ENCODE measurements at places on chromosomes 11 and 22.

DNA sequence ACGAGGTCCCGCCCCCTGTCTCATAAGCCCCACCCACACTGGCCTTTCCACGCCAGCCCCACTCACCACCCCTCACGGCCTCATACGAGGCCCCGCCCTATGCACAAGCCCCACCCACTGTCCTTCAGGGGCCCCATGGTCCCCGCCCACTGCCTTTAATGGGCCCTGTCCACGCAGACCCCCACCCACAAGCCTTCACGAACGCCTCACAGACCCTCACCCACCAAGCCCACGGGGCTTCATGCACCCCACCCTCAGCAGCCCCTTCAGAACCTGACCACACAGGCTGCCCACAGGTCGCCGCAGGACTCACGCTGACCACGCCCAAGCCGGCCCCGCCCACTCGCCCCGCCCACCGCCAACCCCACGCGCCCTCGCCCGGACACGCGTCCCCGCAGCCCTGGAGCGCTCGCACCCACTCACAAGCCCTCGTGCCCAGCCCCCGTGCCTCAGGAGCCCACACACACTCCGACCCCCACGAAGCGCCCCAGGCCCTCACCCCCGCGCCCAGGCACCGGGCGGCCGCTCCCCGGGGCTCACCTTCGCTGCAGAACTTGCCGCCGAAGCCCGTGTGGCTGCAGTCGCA is 10.5 kb downstream of the NRXN2 start:
- no peak for DNase-seq

- no peak for DNase-seq
Measured at GRCh38 chr22:44379817-44380755, 67.3 kb upstream of the SHISAL1 start.

GRCh38 chr22:41406410-41406809 is 24.7 kb downstream of the TEF start:
- DNase-seq = no peak

- no peak for DNase-seq
Measured at GRCh38 chr11:62560566-62561103, 13.1 kb downstream of the EEF1G start.

GRCh38 chr11:110712659-110713448 is 617 bp upstream of the ARHGAP20 start:
- DNase-seq = peak; percentile 63

DNA sequence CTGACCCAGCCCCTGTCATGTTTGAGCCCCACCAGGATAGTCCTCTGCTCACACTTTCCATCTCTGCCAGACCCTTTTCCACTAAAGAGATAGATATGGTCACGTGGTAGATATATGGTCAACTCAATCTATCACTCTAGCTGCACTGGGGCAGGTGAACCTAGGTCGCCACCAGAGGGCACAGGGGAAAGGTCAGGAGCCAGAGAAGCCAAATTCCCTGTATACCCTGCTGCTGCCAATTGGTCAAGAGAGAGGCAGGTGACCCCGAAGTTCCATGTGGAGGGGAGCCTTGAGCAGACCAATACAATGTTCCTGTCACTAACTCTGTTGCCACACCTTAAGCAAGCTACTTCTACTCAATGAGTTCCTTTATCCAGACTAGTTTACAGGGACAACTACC is 101.1 kb upstream of the GALNT18 start:
- no peak for DNase-seq

DNA sequence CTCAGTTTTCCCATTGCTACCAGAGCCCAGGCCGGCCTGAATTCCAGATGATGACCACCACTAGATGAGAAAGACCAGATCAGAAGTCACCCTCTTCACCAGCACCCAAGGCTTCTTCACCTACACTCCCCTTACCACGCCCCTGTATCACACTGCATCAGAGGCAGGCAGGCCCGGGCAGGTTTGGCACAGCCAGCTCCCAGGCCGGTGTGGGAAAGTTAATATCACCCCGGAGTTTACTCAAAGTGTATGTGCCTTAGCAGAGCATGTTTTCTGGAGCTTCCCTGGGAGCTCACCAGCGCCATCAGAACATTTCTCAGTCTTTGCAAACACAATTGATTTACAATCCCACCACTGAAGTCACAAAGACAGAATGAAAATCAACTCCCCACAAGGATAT is 47.5 kb upstream of the POU2AF1 start:
- DNase-seq = no peak

- DNase-seq = no peak
Measured at GRCh38 chr11:110986016-110986415, 259.5 kb upstream of the POU2AF2 start.

- DNase-seq = no peak
Measured at GRCh38 chr11:934527-934926, 8.9 kb downstream of the AP2A2 start.

GRCh38 chr11:60570970-60571369 is 55.8 kb downstream of the MS4A13 start:
- DNase-seq = no peak

DNA sequence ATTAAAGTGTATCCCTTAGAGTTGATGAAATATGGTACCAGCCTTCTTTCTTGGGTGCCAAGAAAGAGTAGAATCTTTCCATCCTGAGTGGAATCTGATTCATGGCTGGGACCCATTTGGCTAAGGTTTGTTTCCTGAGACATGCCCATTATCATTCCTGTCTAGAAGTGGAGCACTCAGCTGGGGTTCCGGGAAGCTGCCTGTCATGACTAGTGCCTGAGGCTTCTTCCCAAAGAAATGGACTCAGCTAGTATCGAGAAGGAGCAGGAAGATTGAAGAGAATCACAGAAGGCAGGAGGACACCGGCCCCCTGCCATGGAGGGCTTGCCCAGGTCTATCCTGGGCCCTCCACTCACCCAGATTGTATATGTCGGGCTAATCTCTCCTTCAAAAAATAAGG is 57.6 kb downstream of the KREMEN1 start:
- no peak for DNase-seq

DNA sequence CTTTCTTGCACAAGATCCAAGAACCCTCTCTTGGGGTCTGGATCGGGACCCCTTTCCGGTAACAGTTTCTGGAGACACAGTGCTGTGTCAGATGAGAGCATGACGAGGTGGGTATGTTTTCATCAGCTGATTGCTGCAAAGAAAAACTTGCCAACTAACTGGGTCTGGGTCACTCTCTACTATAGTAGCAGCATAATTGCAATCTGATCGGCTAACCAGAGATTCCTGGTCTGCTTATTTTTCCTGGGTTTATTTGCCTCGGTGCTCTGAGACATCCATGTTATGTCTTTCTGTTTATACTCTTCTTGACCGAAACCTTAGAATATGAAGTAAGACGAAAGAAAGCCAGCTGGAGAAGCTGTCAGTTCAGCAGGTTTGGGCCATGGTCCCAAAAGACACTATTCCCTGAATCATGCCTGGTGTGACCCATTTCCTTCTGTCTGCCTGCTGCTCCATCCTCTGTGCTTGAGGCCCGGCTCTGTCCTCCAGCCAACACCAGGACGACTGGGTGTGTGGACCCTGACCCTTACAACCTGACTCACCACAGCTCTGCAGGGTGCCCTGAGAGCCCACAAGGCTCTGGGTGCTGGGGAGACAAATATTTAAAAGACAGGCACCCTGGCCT is 24.1 kb upstream of the CLMP start:
- DNase-seq = no peak

GRCh38 chr22:30025221-30025620 is 55.0 kb upstream of the HORMAD2 start:
- DNase-seq = no peak

DNA sequence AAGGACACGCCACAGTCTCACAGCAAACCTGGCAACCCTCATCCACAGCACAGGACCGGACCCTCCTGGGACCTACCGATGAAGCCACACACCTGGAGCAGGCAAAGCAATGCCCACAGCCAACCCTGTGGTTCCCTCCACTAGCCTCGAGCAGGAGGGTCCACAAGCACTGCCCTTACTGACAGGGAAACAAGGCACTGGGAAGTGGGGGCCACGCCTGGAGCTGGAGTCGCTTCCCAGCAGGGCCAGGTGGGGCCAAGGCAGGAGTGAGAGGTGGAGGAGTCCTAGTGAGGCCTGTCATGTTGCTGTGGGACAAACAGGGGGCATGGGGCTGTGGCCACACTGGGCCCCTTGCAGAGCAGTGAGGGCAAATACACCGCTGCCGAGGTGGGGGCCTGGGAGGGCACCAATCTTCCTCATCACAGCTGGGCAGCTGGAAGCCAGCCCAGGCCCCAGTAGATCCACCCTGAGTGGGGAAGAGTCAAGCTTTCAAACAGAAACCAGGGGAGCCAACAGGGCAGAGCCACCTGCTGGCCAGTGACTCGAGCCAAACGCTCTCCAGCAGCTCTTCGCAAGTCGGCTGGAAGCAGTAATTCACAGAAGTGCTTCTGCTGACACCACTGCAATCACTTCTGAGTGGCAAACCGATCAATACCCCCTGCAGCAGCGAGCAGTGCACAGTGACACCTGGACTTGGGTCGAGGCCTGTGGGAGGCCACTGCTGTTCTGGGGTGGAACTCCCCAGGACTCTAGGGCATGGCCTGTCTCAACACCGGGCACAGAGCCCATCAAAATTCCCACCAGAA is 13.7 kb downstream of the SULT4A1 start:
- DNase-seq = no peak

- no peak for DNase-seq
Measured at GRCh38 chr22:42379966-42380537, 52.2 kb downstream of the NFAM1 start.

GRCh38 chr11:15179167-15179566 is 64.4 kb downstream of the INSC start:
- DNase-seq = no peak

DNA sequence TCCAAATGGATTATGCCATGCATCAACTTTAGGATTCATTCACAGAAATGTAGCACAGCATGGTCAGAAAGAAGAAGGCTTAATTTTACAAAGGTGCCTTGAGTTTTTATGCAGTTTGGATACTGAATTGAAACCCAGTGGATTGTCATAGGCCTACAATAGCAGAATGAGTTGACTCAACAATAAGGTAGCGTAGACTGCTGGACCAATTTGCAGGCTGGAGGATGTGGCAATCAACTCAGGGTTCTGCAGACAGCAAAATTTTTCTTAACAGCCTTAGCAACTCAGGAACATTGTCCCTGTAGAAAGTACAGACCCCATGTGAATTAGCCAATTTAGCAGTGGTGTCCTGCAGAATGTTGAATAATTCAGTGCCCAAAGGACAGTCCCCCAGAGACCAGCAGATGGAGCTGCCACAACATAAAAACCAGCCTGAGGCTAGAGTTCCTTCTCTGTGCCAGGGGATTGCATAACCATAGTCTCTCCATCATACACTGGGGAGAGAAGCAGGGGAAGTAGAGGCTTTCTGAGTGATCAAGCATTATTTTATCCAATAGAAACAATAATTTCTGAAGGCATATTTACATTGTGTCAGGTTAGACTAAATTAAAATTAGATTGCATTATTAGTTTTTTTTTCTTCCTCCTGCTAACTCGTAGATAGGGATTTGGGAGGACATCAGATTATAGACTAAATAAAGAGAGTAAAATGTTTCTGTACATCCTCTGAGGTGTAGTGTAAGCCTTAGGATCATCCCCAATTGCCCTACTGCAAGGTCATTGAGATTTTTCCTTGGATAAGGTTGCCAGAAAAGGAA is 20.3 kb upstream of the MRPL17 start:
- no peak for DNase-seq

DNA sequence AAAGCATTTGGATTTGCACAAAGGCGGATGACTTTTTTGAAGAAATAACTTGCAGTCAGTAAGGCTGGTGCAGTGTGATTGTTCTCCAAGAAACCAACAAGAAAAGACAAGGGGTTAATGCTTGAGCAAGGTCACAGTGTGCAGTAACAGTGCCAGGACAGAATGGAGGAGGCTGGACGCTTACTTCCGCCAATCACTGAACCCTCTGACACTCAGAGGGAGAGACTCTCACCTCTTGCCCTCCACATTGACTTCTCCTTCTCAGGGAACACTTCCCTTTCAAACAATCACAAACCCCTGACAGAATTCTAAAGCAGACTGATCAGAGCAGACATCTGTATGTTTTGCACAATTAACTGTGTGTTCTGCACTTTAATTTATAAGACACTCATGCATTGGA is 228.4 kb downstream of the BLID start:
- no peak for DNase-seq
